ENCODE measurements at places on chromosomes 4 and X.

GRCh38 chr4:102858828-102859464 is 9.8 kb upstream of the CISD2 start:
- DNase-seq, result no peak

DNA sequence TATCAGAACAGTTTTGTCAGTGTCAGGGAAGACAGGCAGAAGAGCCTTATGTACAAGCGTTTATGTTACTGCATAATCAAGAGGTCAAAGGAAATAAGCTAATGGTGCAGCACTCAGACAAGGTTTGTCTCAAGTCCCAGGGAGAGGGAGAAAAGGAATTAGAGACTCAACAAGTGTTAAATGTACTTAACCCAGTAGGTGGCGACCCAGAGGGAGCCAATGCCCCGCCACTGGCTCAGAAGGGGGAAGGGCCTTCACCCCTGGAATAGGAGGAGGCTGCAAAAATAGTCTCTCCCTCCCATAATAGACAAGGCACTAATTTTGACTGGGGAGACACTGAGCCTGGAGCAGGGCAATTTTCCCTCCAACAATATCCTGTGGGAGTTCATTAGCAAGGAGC is 14.1 kb upstream of the PAPSS1 start:
- no peak for DNase-seq

DNA sequence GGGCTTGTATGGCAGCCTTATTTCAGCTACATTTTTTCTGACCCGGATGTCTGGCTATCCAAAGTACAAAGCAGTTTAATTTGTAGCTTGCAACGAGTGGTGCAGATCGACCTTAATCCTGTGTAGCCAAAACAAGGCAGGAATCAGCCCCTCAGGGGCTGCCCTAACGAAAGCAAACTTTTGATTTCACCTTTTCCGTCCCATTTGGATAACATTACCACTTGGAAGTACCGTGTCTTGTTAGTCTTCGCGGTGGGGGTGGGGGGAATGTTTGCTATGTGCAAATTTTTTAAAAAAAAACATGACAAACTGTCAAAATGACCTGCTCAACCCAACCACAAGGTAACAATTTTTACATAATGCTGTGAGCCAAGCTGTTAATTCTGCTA is 766 bp upstream of the DNAJB14 start:
- no peak for DNase-seq

- DNase-seq, result no peak
Observed at GRCh38 chr4:20362148-20362547, 110.4 kb downstream of the SLIT2 start.

DNA sequence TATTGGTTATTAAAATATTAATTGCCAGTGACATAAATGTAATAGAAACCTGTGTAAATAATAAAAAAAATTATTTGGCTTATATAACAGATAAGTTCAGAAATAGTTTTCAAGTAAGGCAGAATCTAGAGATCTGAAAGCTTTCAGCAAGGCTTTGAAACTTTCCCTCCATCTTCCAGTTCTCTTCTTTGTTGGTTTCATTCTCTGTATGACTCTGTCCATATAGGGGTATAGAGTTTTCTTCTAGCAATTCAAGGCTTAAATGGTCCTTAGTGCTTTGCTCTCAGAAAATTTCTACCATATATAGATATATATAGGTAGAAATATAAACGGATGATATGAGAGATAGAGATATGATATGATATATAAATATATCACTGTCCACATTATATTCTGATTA is 160.5 kb upstream of the GABRA2 start:
- DNase-seq, result no peak

GRCh38 chrX:136572030-136572429 is 40.0 kb downstream of the VGLL1 start:
- DNase-seq, result no peak

DNA sequence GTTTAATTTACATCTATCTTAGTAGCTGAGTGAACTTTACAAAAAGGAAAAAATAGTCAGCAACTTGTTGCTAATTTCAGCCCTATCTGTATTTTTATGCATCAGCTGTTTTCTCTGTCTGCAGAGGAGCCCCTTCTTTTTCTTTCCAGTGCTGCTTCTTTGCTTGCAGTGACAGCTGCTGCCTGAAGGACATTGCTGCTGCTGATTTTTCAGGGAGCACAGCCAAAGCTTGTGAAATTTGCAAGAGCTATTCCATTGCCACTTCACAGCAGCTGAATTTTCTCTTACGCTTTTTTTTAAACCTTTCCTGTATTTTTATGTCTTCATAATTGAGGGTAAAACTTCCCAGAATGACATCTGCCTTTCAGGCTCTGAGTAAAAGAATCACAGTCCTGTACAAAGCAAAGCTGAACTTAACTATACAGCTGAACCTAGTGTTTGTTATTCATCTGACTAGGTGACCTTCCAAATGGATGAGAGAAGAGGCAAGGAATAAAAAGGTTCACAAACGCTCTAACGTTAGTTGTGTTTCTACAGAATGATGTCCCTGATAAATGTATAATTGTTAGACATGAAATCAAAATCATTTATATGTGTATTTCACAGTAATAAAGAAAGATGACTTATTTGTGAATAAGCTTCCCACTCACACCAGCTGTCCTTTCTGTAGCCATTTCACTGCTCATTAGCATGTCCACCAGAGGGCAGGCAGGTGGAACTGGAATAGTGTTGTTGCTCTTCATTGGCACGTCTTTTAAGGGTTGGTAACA is 541.4 kb downstream of the ADGRL3 start:
- DNase-seq, result no peak

DNA sequence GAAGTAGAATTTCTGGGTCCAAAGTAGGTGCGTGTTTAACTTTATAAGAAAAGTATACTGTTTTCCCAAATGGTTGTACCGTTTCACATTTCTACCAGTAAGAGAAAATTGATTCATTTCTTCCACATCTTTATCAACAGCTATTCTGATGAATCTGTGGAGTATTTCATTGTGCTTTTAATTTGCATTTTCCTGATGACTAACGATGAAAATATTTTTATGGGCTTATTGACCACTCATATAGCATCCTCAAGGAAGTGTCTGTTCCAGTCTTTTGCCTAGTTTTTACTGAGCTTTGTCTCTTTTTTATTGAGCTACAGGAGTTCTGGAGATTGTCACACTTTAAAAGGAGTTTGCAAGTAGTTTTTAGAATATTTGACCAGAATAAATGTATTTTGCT is 92.6 kb downstream of the ASB9 start:
- no peak for DNase-seq

DNA sequence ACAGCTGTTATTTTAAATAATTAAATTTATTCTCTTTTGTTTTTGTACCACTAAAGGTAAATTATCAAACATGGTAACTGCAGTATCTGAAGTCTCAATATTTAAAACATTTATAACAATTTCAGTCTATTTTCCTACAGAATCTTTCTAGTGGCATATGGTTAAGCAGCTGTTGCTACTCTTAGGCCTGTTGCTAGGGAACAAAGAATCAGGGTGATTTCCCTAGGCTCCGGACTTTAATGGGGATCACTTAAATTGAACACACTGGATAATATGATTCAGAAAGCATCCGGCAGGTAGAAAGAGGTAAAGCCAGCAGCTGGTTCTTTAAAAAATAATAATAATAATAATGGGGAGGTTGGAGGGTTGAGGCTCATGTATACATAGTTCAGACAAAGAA is 17.6 kb downstream of the FBXO8 start:
- no peak for DNase-seq

DNA sequence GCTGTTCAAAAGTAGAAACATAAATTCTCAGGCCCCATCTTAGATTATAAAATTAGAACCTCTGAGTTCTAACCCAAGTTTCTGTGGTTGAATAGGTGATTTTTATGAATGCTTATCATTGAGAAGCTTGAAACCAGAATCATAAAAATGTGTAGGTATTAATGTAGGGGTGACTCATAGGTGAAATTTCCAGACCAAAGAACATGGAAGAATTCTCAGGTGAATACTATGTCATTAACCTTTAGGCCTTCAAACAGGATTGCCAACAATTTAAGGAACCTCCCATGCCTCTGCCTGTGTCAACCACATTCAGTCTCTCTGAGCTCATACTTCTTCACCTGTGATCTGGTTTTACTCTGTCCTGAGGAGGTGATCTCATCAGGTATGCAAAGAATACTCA is 177.8 kb downstream of the NPFFR2 start:
- no peak for DNase-seq

- no peak for DNase-seq
Observed at GRCh38 chrX:12965131-12965940, 9.6 kb upstream of the TMSB4X start.

- DNase-seq, result no peak
Observed at GRCh38 chrX:40912576-40912975, 172.7 kb upstream of the USP9X start.

- no peak for DNase-seq
Observed at GRCh38 chr4:176350671-176351070, 30.9 kb downstream of the SPCS3 start.

DNA sequence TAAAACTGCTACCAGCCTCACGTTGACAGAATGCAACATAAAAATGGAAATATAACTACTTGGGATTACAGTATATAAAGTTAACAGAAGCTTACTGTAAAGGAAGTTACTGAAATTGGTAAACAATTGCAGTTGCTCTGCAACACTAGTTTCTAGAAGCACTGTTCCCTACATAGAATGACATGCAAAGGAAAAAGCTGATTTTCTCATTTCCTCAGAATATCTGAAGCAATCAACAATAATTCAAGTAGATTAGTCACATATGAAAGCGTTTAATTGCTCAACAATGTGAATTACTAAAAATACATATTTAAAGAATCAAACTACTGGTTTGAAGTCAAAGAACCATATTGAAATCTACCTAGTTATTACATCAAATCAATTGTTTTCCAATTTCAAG is 31.8 kb downstream of the PDGFC start:
- no peak for DNase-seq

DNA sequence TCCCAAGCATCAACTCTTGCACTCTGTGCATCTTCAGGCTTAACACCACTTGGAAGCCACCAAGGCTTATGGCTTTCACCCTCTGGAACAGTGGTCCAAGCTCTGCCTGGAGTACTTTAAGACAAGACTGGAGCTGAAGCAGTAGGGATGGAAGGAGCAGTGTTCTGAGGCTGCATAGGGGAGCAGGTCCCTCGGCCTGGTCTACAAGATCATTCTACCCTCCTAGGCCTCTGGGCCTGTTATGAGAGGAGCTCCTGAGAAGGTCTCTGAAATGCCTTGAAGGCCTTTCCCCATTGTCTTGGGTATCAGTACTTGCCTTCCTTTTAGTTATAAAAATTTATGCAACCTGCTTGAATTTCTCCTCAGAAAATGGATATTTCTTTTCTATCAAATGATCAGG is 286.7 kb downstream of the CPXCR1 start:
- DNase-seq, result no peak

GRCh38 chr4:55524844-55525571 is 21.7 kb downstream of the CLOCK start:
- DNase-seq, result no peak

GRCh38 chr4:108533876-108534275 is 86.5 kb upstream of the RPL34 start:
- no peak for DNase-seq

DNA sequence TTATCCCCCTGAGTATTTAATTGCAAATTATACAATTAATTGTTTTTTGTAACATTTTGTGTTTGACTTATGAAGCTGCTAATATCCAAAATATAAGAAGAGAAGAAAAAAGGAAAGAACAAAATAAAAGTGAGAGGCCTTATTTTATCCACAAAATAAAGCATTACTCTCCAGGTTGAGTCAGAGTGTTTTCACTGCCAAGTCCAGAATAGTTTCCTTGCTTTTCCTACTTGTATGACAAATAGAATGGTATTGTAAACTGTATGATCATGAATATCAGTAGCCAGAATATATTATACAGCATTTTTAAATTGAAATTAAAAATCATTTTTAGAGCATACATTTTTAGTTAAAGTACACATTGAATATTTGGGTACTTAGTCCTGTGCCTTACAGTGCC is 237.8 kb downstream of the NDST4 start:
- DNase-seq, result no peak

DNA sequence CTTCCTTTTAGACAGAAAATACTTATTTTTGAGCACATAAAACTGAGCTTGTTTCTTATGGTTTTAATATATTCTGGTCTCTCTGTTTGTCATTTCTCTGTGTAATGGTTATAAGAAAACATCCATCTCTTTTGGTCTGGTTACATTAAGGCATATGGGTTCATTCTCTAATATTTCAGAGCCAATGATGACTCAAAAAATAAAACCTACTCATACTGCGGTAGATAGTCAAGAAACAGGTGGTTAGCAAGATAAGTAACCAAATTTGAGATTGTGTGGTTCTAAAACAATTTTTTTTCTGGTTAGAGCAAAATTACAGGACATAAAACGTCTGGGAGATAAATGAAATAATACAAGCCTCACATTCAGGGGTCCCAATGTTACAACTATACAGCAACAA is 654.5 kb downstream of the STIM2 start:
- no peak for DNase-seq

DNA sequence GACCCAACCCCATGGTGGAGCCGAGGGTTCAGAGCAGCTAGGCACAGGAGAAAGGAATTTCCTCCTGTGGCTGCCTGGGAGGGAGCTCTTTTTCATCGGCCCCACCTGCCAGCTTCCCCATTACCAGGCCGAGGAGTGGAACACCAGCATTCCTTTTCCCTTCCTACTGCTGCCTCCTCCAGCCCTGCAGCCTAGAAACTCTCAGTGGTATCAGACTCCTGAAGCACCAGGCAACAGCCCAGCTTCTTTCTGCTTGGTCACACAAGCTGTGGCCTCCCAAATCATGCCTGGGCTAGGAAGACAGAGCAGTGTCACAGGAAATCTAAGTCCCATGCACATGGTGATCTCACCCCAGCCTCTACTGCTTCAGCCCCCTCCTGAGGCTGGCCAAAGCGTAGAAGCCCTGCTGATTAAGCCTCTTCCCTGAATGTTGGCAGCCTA is 30.1 kb downstream of the RTL5 start:
- no peak for DNase-seq

GRCh38 chrX:100410901-100411801 is 1.1 kb upstream of the PCDH19 start:
- no peak for DNase-seq

- no peak for DNase-seq
Observed at GRCh38 chr4:163331629-163332376, 593 bp downstream of the NPY1R start.

DNA sequence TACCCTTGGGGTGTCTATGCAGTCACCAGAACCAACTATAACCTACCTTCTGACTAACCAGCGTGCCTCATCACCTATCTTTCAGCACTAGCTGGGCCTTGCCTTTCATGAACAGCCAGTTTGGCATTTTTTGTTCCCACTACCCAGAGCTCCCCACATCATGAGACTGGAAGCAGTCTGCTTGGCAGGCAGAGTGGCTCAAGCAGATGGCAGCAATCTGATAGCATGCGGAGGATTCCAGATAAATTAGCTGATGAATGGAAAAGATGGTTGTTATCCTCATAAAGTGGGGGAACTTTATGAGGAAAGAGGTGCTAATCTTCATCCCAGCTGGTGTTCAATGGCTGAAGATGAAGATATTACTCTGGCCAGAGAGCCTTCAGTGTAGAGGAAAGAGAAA is 243.2 kb upstream of the EDA2R start:
- no peak for DNase-seq

Data from stimulated activated CD8-positive, alpha-beta memory T cell treated with anti-CD3 and anti-CD28 coated beads, Interleukin-12 subunit alpha, Interleukin-12 subunit beta, amount 100 ng/mL, for 1 hour (primary cell).